Activated T-helper 1 cell treated with anti-CD3 and anti-CD28 coated beads, Interleukin-12 subunit alpha, Interleukin-12 subunit beta, Interleukin-2, Interleukin-4 antibody, amounts not matched to agents 30 ng/mL and 10 ng/mL and 1 ng/mL, durations not matched to agents 14 hours and 24 hours and 36 hours (primary cell): ENCODE measurements at places on chromosomes 5 and 9. TPM values are rescaled to one million over a fixed set of nuclear protein-coding genes. Genes with fewer than 3 reads are reported as not detected.

DNA sequence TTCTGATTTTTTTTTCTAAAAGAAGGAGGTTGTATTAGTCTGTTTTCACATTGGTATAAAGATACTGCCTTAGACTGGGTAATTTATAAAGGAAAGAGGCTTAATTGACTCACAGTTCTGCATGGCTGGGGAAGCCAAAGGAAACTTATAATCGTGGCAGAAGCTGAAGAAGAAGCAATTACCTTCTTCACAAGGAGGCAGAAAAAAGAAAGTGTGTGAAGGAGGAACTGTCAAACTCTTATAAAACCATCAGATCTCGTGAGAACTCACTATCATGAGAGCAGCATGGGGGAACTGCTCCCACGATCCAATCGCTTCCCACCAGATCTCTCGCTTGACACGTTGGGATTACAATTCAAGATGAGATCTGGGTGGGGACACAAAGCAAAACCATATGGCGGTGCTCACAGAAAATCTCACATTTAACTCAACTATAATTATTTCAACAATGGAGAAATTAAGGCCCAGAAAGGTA lies 27.1 kb downstream of the DPYSL3 start:
- no peak overlapping the region for H3K4me3 ChIP-seq
- H3K4me1 ChIP-seq, result no peaks in the 10 kb centered on the region
- no peak overlapping the region for H3K27ac ChIP-seq
- H3K36me3 ChIP-seq, result no peaks in the 10 kb centered on the region

DNA sequence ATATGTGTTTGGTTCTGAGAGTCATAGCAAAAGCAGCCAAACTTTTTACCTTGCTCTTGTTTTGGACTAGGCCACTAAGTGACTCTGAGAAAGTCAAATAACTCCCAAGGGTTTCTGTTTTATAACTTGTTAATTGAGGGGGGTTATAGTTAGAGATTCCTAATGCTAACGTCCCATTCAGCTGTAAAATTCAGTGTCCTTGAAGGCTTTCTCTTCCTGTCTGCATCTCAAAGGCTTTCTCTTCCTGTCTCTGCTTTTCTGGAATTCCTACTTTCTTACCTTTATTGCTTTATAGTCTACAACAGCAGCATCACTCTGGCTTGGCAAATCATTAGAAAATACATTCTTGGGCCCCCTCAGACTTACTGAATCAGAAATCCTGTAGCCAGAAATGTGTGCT lies 479.5 kb upstream of the SEMA6A start:
- no peak overlapping the region for H3K4me3 ChIP-seq
- H3K27ac ChIP-seq, result no peak overlapping the region
- DNase-seq, result no peak

GRCh38 chr5:133757396-133757945 lies 145.1 kb upstream of the FSTL4 start:
- no peak for DNase-seq
- peaks cover 24% of the 10 kb centered on the region for H3K27me3 ChIP-seq
- no peaks in the 10 kb centered on the region for H3K36me3 ChIP-seq
- H3K4me3 ChIP-seq, result no peak overlapping the region

GRCh38 chr9:137026828-137027227 lies 1.2 kb downstream of the ABCA2 start:
- DNase-seq, result no peak
- H3K36me3 ChIP-seq, result no peaks in the 10 kb centered on the region
- H3K27ac ChIP-seq, result no peak overlapping the region
- peak overlapping the region; percentile 83 for H3K4me3 ChIP-seq
- H3K27me3 ChIP-seq, result no peaks in the 10 kb centered on the region
- H3K4me1 ChIP-seq, result peaks cover 18% of the 10 kb centered on the region

- H3K4me3 ChIP-seq, result no peak overlapping the region
- no peaks in the 10 kb centered on the region for H3K36me3 ChIP-seq
- H3K4me1 ChIP-seq, result no peaks in the 10 kb centered on the region
- H3K27me3 ChIP-seq, result no peaks in the 10 kb centered on the region
- H3K27ac ChIP-seq, result no peak overlapping the region
Measured at GRCh38 chr5:112356178-112356956, 62.7 kb downstream of the EPB41L4A start.

- H3K4me1 ChIP-seq, result peaks cover 6% of the 10 kb centered on the region
- no peak for DNase-seq
- H3K4me3 ChIP-seq, result no peak overlapping the region
- H3K36me3 ChIP-seq, result no peaks in the 10 kb centered on the region
- no peak overlapping the region for H3K27ac ChIP-seq
Measured at GRCh38 chr5:33364406-33364805, 76.4 kb upstream of the TARS1 start.

GRCh38 chr9:115921301-115921700 lies 232.3 kb upstream of the PAPPA start:
- H3K4me1 ChIP-seq, result no peaks in the 10 kb centered on the region
- DNase-seq, result no peak
- H3K4me3 ChIP-seq, result no peak overlapping the region
- no peaks in the 10 kb centered on the region for H3K27me3 ChIP-seq
- H3K36me3 ChIP-seq, result no peaks in the 10 kb centered on the region

GRCh38 chr5:31322946-31323345 lies 129.5 kb downstream of the CDH6 start:
- no peaks in the 10 kb centered on the region for H3K27me3 ChIP-seq
- no peak overlapping the region for H3K27ac ChIP-seq
- DNase-seq, result no peak
- H3K4me1 ChIP-seq, result no peaks in the 10 kb centered on the region

GRCh38 chr5:15819617-15820016 lies 319.6 kb downstream of the FBXL7 start:
- H3K27ac ChIP-seq, result no peak overlapping the region
- DNase-seq, result no peak
- no peaks in the 10 kb centered on the region for H3K27me3 ChIP-seq
- no peaks in the 10 kb centered on the region for H3K36me3 ChIP-seq
- no peak overlapping the region for H3K4me3 ChIP-seq
- no peaks in the 10 kb centered on the region for H3K4me1 ChIP-seq

DNA sequence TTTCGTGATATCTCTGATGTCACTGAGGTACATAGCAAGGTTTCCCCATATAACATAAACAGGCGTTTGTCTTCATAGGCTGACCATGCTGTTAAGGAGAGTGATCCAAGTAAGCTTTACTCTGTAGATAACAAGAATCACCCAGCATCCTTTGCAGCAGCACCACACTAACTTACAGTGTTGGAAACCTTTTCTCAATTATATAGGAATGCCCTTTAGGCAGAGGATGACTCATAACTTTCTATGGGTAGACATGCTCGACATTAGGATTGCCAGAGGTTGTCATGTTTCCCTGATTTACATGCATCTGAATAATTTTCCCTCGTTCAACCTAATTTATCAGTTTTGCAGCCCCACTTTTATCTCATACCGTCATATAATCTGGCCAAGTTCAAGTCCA lies 870.0 kb upstream of the CDH9 start:
- DNase-seq, result no peak
- H3K27ac ChIP-seq, result no peak overlapping the region
- no peaks in the 10 kb centered on the region for H3K4me1 ChIP-seq
- H3K36me3 ChIP-seq, result no peaks in the 10 kb centered on the region
- no peak overlapping the region for H3K4me3 ChIP-seq

- H3K27me3 ChIP-seq, result peaks cover 3% of the 10 kb centered on the region
- no peak overlapping the region for H3K27ac ChIP-seq
- no peak for DNase-seq
- H3K36me3 ChIP-seq, result no peaks in the 10 kb centered on the region
- H3K4me1 ChIP-seq, result no peaks in the 10 kb centered on the region
- H3K4me3 ChIP-seq, result no peak overlapping the region
Measured at GRCh38 chr5:40981420-40981819, 72.1 kb downstream of the C7 start.

Gene FBP1
- 0.39 TPM in 1 of 2 replicates, not detected in the other for total RNA-seq

Gene NTRK2
- total RNA-seq, result 2.9 TPM in 2 replicates

Gene FBP2
- not detected in 2 replicates for total RNA-seq

Gene ZNF454
- total RNA-seq, result not detected in 2 replicates

Gene PCSK1
- total RNA-seq, result not detected in 2 replicates
